ENCODE measurements at places on chromosomes 1 and 21.

- DNase-seq, result no peak
Observed at GRCh38 chr1:29695036-29695435, 458.7 kb downstream of the PTPRU start.

DNA sequence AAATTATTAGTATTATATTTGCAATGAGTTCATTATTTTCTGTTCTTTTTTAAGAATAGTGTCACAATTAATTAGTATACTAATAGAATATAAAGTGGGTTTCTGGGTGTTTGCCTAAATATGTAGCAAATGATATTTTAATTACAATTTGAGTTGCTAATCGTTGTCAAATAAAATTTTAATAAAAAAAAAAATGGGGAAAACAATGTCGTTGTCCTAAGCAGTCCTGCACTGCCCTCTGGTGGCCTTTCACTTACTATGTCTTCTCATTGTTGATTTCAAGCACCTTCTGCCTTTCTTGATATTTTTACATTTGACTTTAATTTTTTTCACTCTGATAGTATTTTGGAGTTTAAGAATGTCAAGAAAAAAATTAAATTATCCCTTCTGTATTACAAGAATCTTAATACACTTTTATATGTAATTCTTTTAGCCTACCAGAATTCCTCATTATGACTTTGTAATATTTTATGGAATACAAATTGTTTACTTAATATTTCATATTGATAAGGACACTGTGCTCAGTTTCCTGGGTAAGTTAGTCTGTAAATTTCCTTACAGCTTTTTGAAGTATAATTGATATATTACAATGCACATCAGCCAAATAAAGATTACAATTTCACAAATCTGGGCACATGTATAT, 104.5 kb upstream of the FMN2 start:
- DNase-seq, result peak; percentile 1

DNA sequence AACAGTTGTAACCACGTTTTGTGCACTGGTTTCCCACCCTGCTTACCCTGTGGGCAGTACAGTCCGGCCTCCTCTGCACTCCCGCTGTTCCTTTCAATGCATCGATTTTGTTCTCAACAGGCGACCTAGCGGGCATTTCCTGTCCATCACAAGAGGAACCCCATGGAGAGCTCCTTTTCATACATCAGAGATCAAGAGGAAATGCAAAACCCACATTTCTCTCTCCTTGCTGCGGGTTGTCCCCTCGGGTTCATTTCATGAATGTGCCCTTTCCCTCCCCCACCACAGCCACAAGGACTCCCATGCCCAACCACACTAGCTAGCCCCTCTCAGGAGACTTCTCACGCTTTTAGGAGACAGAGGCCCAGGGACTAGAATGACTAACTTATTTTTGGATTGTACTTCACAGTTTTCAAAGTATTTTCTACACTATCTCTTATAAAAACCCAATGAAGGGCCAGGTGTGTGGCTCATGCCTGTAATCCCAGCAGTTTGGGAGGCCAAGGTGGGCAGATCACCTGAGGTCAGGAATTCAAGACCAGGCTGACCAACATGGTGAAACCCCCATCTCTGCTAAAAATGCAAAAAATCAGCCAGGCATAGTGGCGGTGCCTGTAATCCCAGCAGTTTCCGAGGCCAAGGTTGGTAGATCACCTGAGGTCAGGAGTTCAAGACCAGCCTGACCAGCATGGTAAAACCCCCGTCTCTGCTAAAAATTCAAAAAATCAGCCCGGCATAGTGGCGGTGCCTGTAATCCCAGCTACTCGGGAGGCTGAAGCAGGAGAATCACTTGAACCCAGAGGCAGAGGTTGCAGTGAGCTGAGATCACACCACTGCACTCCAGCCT, 18.4 kb downstream of the ATP1A4 start:
- DNase-seq, result peak; percentile 20

- DNase-seq, result no peak
Observed at GRCh38 chr1:47013293-47013692, 10.2 kb upstream of the CYP4X1 start.

GRCh38 chr1:22553991-22554522, 9.2 kb upstream of the EPHA8 start:
- DNase-seq, result no peak

GRCh38 chr1:19074361-19074901, 118.0 kb upstream of the IFFO2 start:
- DNase-seq, result peak; percentile 45

- no peak for DNase-seq
Observed at GRCh38 chr21:21111309-21111920, 113.2 kb downstream of the NCAM2 start.

DNA sequence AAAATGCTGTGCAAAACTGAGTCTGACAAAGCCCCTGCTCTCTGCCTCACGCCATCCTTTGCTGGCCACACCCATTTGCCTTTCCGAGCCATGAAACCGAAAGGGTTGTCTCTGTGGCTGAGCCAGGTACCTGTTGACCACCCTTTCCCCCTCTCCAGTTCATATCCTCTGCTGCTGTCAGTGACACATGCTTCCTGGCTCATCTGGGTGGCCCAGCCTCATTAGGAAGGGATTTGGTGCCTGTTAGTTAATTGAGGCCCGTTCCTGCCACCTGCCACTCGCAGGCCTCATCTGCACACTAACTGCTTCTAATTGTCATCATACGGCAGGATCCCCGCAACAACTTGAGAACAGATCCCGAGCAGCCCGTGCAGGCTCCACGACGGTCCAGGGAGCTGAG, 79.2 kb downstream of the OLIG1 start:
- no peak for DNase-seq

GRCh38 chr1:233355841-233356704, 28.5 kb downstream of the MAP3K21 start:
- no peak for DNase-seq

DNA sequence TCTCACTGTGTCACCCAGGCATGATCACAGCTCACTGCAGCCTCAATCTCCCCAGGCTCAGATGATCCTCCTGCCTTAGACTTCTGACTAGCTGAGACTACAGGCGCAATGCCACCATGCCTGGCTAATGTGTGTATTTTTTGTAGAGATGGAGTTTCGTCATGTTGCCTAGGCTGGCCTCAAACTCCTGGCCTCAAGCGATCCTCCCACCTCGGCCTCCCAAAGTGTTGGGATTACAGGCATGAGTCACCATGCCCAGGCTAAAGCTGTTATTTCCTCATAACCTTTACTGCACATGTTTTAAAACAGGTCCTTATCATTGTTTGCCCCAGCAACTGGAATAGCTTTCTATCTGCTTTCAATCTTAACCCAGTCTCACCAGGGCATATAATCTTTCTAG, 2.9 kb downstream of the SARS1 start:
- DNase-seq, result no peak

DNA sequence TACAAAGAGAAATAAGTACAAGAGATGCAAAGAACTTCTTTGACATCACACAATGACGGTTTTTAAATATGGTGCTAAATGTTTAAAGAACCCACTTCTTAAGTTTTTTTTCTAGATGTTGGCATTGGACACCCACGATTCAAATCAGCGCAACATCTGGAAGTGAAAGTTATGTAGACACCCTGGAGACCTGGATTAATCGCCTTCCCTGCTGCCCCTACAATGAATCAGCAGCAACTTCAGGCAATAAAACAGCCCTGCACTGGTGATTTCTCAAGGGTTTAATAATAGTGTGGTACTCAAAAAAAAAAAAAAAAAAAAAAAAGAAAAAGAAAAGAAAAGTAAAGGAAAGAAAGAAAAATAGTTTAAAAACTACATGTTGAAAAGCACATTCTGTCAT, 248.3 kb downstream of the NUF2 start:
- no peak for DNase-seq

- no peak for DNase-seq
Observed at GRCh38 chr1:33710967-33711366, 152.9 kb upstream of the HMGB4 start.

DNA sequence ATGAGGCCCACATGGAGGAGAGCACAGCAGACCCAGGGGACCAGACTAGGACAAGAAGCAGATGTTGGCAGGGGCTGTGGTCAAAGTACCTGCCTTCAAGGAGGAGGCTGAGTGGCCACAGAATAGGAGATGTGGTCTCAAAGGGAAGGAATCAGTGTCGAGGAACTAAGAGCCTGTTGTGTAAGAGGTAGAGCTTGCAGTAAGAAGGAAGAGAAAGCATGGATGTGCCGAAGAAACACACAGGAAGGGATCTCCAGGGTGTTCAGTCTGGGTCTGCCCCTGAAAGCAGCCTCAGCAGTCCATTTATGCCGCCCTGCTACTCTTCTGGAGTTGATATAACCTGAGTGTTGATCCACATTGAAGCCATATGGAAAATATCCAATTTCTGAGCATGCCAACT, 83.9 kb downstream of the NID1 start:
- DNase-seq, result no peak

DNA sequence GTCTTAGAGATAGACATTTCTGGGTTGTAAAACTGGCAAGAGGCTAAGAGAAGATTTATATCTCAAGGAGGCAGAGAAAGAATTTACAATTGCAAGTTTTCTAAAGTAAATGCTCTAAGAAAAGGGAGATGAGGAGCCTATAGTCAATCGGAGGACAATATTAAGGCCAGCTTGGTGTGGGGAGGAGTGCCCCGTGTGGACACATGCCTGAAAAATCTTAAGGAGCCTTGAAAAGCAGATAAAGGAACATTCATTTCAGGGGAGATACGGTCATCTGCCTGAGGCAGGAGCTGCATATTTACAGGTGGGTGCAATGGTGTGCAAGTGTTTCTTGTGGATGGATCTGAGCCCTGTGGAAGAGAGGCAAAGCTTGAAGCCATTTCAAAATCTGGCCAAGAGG, 25.6 kb downstream of the FCRL2 start:
- no peak for DNase-seq

GRCh38 chr1:42923367-42924081, 35.1 kb downstream of the SLC2A1 start:
- no peak for DNase-seq

DNA sequence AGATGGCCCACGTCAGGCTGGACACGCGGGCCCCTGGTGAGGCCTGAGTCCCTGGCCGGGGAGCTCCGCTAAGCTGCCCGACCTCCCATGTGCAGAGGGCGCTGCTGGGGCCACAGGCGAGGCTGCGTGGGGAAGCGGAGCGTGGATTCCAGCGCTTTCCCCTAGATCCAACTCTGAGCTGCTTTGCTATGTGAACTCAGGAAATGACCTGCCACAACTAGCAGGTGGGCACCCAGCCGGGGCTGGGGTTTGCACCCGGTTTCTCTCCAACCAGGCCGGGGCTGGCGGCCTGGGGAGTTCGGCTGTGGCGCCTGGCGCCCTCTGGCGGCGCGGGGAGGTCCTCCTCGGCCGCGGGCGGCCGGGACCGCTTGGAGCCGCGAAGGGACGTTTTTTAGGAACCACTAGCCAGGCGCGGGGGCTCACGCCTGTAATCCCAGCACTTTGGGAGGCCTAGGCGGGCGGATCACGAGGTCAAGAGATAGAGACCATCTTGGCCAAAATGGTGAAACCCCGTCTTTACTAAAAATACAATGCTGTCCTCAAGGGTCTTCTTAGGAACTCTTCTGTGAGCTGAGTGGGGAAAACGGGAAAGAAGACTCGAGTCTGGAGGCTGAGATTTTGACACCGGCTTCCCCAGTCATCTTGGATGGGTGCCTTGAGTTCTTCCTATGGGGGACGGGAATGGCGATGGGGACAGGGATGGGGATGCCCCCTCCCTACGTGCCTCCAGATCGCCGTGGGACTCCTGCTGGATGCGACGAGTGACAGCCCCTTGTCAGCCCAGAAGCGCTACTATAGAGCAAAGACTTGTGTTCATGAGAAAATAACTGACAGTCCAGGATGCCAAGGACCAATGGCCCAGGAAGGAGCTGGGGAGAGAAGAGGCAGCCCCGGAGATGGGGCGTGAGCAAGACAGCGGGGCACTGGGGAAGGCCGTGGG, 12.6 kb downstream of the PYCR2 start:
- DNase-seq, result peak; percentile 52

Measured in T-helper 1 cell (primary cell).